ENCODE measurements at places on chromosomes 3 and 15.

DNA sequence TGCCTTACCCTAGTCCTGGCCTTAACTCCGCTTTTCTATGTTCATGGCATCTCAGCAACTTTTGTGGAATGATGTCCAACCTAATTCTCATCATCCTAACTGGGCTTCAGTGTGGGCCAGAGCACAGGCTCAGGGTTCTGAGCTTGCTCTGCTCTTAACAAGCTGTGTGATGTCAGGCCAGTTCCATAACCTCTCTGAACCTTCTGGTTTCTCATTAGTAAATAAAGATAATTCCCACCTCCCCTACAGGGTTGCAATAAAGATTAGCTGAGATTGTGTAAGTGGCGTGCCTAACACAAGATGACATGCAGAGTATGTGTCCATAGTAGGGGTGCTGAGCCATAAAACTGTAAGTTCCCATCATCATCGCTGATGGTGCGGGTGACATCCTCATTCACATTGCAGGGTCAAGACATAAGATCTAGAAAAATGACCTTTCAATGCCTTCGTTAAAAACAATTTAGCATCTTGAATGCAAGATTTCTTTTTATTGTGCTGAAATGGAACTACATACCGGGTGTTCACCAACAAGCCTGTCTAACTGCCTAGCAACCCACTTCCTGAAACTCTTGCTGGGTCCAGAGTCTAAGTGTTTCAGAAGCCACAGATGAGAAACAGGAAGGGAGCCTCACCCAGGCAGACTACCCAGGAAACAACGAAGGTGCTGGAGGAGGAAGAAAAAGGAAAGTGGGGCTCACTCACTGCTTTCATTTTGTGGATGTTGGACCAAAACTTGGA lies 36.2 kb downstream of the CDCP1 start:
- DNase-seq: no peak

DNA sequence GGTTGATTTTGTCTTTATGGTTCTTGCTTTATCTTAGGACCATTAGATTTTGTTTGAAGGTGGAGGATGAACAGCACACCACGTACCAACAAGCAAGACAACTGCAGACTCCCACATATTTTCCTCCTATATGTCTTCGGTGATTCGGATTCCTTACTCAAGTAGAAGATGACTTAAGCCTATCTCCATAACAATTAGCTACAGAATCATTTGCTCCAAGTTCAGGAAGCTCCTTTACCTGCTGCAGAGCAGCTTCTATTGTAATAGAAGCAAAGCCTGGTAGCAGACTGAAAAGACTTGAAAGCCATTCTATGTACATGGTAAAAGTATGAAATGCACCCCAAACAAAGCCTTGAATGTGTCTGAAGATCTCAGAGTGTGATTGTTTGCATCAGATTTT lies 229.0 kb downstream of the SOX2 start:
- DNase-seq: no peak

- DNase-seq: no peak
Measured at GRCh38 chr3:82354228-82354627, 592.8 kb upstream of the GBE1 start.

DNA sequence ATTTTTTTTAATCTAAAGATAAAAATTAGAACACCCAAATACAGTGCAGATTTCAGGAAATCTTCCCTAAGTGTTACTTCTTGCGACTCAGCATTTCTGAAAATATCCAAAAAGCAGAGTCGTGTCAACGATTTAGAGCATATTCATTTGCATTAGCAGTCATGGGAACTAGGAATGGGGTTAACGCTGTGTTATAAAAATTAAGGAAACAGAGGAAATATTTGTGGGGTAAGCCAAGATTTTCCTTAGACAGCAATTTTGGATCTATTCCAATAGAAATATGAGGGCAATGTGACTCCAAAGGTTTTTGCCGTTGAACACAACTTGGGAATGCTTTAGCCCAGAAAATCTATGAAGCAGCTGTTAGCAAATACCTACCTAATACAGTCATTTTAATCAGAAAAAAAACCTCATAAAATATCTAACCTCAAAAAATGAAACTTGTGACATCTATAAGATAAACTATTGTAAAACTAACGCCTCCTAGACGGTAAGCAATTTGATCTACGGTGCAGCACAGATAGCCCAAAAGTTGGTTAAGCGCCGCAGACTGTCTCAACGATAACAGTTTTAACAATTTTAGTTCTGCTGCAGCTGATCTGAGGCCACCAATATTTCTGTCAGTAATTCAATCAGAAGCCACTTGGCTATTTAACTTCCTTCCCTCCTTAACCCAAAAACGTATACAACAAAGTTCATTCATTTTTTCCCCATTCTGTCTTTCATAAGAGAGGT lies 5.8 kb upstream of the ATP11B start:
- DNase-seq: peak; percentile 24

GRCh38 chr15:62873203-62873602 lies 169.3 kb upstream of the TPM1 start:
- DNase-seq: no peak

GRCh38 chr3:78496501-78496900 lies 1271.3 kb downstream of the ROBO1 start:
- no peak for DNase-seq

DNA sequence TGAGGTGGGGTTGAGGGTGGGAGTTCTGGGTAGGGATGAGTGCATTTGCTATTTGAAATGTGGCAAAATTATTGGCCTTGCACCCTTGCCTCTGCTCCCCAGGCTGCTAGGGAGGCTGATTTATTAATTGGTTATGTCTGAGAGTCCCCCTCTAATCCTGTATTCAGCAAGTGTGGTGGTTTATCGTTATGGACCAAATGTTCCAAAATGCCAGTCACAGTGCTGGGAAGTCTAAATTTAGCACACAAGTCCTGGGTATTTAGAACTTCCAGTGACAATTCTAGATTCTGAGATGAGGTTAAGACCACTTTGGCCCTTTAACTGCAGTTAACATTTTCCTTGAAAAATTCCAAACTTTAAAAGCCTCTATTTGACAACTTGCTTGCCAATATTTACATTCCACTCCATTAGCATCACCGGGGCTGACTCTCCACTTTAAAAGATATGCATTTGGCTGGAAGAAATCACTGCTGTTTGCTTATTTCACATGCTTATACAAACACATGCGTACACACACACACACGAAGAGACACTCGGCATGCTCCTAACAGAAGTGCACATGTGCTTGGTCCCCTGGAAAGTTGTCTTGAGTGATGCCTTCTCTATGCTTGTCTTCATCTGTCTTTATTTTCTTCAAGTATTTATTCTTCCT lies 247.7 kb downstream of the IL20RB start:
- no peak for DNase-seq
